Fibroblast of lung (primary cell): ENCODE measurements at places on chromosomes 4 and X. TPM values are rescaled to one million over a fixed set of nuclear protein-coding genes. Genes with fewer than 3 reads are reported as not detected.

- no peaks in the 10 kb centered on the region for H3K36me3 ChIP-seq
- DNase-seq, result no peak
These were observed 122.4 kb upstream of the ACSL4 start for GRCh38 chrX:109855501-109855900.

DNA sequence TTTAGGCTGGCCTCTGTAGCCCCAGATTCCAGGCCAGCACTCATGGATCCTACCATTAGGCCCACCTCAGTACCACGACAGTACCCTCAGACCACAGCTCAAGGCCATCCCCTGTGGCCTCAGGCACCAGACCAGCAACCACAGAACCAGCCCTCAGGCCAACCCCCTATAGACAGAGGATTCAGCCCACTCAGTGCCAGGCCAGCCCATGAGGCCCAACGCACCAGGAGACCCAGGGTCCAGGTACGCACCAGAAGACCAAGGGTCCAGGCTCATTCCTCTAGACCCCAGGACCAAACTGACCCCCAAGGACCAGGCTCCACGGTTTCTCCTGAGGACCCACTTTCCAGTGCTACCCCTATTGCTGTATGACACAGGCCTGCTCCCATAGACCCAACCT is 39.5 kb upstream of the MAGEC2 start:
- H3K27ac ChIP-seq, result no peak overlapping the region
- no peaks in the 10 kb centered on the region for H3K36me3 ChIP-seq
- H3K4me3 ChIP-seq, result no peak overlapping the region
- no peak for DNase-seq
- no peaks in the 10 kb centered on the region for H3K4me1 ChIP-seq

DNA sequence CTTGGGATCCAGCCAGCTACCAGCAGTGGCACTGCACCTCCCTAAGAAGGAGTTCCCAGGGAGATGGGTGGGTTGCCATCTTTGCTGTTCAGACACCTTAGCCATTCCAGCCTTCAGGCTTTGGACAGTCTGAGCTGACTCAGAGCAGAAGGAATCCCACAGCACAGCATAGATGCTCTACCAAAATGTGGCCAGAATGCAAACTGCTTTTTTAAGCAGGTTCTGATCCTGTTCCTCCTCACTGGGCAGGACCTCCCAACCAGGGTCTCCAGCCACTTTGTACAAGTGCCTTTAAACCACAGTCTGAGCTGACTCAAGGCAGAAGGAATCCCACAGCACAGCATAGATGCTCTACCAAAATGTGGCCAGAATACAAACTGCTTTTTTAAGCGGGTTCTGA is 209.0 kb downstream of the NPNT start:
- H3K4me1 ChIP-seq, result no peaks in the 10 kb centered on the region
- no peaks in the 10 kb centered on the region for H3K27me3 ChIP-seq
- H3K36me3 ChIP-seq, result no peaks in the 10 kb centered on the region
- H3K4me3 ChIP-seq, result no peak overlapping the region
- peak; percentile 32 for DNase-seq

DNA sequence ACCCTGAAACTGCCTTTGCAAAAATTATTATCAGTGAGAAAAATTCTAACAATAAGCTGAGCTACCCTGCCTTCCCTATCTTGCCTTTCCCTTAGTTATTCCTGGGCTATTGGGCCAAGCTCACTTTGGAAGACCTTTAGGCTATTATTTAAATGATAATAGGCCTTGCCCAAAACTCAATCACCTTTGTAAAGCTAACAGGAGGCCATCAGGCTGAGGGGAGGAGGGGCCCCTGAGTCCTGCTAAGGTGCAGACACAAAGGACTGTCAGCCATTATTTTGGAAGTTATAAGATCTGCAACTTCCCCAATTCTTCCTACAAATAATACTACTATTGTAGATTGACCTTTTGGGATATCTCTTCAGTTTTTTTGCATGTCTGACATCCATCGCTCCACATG is 278.8 kb upstream of the DIAPH2 start:
- no peak for DNase-seq
- no peaks in the 10 kb centered on the region for H3K36me3 ChIP-seq
- H3K27me3 ChIP-seq, result no peaks in the 10 kb centered on the region
- H3K27ac ChIP-seq, result no peak overlapping the region

- no peak overlapping the region for H3K27ac ChIP-seq
- H3K36me3 ChIP-seq, result no peaks in the 10 kb centered on the region
These were observed 29.1 kb upstream of the TRO start for GRCh38 chrX:54891573-54891972.

DNA sequence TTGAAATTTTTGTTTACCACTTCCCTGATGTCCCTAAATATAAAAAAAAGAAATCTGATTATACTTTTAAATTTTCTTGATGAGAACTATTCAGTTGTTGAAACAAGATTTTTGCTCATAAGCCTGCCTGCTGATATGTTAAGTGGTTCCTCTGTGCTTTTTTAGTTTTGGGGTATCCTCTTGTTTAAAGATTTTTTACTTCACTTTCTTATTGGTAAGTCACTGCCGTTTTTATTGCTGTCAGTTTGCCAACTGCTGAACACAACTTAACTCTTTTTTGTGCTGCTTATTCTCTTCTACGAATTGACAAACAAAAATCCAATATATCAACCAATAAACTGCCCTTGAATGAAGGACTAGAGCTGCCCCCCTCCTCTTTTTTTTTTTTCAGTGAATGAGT is 39.5 kb downstream of the GUCY1A1 start:
- no peaks in the 10 kb centered on the region for H3K27me3 ChIP-seq
- H3K36me3 ChIP-seq, result no peaks in the 10 kb centered on the region

DNA sequence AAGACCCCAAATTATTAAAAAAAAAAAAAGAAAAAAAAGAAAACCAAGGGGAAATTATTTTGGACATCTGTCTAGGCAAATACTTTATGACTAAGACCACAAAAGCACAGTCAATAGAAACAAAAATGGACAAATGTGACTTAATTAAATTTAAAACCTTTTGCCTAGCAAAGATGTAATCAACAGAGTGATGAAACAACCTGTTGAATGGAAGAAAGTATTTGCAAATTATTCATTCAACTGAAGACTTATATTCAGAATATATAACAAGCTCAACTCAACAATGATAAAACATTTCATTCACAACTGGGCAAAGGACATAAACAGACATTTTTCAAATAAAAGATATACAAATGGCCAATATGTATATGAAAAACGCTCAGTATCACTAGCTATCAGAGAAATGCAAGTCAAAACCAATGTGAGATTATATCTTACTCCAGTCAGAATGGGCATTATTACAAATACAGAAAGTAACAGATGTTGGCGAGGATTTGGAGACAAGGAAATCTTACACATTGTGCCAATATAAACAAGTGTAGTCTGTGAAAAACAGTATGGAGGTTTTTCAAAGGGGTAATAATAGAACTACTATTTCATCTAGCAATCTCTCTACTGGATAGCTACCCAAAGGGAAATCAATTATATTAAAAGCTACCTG is 67.1 kb downstream of the FAAH2 start:
- no peaks in the 10 kb centered on the region for H3K27me3 ChIP-seq
- H3K27ac ChIP-seq, result no peak overlapping the region
- DNase-seq, result no peak
- H3K4me3 ChIP-seq, result no peak overlapping the region
- H3K4me1 ChIP-seq, result no peaks in the 10 kb centered on the region

DNA sequence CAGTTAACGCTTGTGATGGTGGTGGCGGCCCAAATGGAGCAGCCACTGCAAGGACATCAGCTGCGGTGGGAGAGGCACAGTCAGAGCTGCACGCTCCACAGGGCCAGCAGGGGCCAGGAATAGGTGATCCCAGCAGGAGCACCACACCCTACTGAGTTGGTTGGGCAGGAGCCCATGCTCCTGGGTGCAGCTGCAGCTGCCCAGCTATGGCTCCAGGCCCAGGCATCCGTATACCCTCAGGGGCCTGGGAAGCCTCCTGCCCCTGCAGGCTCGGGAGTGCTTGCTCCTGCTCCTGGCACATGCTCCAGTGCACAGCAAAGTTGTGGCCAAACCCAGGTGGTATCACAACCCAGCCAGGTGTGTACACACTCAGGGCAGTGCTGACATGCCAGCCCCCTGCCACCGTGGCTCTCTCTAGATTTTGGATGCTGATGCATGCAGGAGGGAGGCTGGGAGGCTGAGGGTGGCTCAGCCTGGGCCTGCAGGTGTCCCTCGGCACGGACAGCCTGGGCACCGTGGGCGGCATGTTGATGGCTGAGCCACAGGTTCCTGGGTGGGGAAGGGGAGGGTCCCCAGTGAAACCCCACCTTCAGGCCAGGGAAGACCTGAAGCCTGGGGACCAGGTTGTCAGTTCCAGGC is 150.2 kb downstream of the CXXC4 start:
- no peak overlapping the region for H3K27ac ChIP-seq
- H3K4me1 ChIP-seq, result no peaks in the 10 kb centered on the region
- no peak overlapping the region for H3K4me3 ChIP-seq
- no peak for DNase-seq
- no peaks in the 10 kb centered on the region for H3K36me3 ChIP-seq

DNA sequence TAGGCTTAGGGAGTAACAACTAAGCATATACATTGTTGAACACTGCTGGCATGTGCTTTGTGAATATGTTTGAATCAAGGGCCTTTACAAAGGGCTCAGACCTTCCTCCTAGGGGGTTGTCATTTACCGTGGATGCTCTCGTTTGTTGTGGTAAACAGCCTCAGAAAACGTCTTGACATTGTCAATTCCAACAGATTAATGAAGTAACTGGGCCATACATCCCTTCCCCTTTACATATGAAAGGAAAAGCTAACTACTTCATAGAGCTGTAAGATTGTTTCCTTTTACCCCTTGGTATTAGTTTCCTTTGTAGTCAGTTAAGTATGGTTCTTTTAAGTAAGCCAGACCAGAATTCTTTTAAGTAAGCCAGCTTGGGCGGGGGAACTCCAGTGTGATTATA is 42.9 kb downstream of the FAT4 start:
- no peak for DNase-seq
- no peaks in the 10 kb centered on the region for H3K27me3 ChIP-seq
- H3K4me1 ChIP-seq, result no peaks in the 10 kb centered on the region
- no peak overlapping the region for H3K4me3 ChIP-seq
- no peaks in the 10 kb centered on the region for H3K36me3 ChIP-seq
- no peak overlapping the region for H3K27ac ChIP-seq

DNA sequence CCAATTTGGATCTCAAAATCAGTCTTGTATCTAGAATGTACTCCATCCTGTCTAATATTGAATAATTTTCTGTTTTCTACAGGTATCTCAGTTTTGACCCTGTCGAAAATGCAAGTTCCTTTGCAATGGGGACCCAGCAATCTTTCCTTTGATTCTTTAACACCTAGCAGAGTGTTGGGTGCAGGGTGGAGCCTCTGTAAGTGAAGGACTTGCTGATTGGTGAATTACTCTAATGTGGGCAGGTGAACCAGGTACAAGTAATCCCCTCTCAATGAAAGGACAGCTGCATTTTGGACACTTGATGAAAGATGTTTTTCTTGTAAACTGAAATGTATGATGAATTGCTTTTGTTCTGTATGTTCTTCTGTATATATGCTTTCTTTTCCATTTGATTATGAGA is 54.9 kb downstream of the NWD2 start:
- no peak overlapping the region for H3K4me3 ChIP-seq
- no peaks in the 10 kb centered on the region for H3K27me3 ChIP-seq
- H3K4me1 ChIP-seq, result no peaks in the 10 kb centered on the region

DNA sequence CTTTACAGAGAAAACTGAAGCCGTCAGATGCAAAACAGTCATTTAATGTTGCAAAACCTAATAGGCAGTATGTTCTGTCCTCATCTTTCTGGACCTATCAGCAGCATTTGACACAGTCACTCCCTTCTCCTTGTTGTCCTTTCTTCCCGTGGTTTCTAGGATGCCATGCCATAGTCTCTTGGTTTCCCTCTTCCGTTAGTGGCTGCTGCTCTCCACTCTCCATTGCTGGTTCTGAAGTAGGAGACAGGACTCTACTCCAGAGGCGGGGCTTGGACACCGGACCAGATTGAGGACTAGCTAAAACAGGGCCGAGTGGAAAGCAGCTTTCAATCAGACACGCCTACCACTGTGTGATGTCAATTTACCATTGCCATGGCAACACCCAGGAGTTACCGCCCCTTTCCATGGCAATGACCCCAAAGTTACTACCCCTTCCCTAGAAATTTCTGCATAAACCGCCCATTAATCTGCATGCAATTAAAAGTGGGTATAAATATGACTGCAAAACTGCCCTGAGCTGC is 88.8 kb upstream of the CCDC160 start:
- H3K27me3 ChIP-seq, result no peaks in the 10 kb centered on the region
- DNase-seq, result peak; percentile 5
- H3K36me3 ChIP-seq, result no peaks in the 10 kb centered on the region
- no peaks in the 10 kb centered on the region for H3K4me1 ChIP-seq
- H3K4me3 ChIP-seq, result peak overlapping the region; percentile 54

- H3K36me3 ChIP-seq, result no peaks in the 10 kb centered on the region
- peak overlapping the region; percentile 76 for H3K27ac ChIP-seq
- no peaks in the 10 kb centered on the region for H3K27me3 ChIP-seq
- H3K4me1 ChIP-seq, result peaks cover 25% of the 10 kb centered on the region
- H3K4me3 ChIP-seq, result no peak overlapping the region
These were observed 29.3 kb upstream of the CFAP299 start for GRCh38 chr4:80306260-80306659.

- no peaks in the 10 kb centered on the region for H3K27me3 ChIP-seq
- H3K36me3 ChIP-seq, result no peaks in the 10 kb centered on the region
- no peak overlapping the region for H3K4me3 ChIP-seq
- H3K4me1 ChIP-seq, result no peaks in the 10 kb centered on the region
- no peak overlapping the region for H3K27ac ChIP-seq
These were observed 1005.8 kb downstream of the PCDH18 start for GRCh38 chr4:136526517-136526916.

DNA sequence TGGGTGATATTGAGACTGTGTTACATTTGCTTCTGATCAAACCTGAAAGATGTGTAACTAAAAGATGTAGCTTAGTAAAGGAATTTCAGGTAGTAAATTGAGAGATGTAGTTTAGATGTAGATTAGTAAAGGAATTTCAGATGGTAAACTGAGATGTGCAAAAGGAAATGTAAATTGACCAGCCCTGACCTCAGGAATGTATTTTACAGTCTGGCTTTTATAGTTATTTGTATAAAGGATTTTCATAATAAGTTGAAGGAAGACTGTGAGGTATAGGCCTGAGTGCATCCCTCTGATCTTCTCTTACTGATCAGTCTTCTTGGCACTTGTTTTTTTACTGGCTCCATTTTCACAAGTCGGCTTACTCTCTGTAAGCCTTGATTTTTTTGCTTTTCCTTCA is 3.2 kb downstream of the KLHL2 start:
- no peaks in the 10 kb centered on the region for H3K36me3 ChIP-seq
- H3K4me3 ChIP-seq, result no peak overlapping the region
- DNase-seq, result no peak
- H3K27ac ChIP-seq, result no peak overlapping the region

DNA sequence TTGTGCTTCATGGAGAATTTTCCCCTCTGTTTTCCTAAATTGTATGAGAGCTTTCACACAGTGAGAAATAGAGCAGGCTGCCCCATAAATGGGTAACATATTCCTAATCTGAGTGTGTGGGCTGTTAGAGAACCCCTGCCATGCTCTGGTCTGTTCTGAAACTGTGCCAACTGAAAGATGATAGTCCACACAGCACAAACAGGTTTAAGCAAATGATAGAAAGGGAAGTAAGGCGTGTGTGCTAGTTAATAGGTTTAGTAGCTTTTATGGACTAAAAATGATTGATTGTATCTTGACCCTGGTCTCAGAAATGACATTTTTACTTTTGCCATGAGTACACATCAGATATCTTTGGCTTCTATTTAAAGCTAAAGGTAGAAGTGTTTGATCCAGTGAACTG is 106.2 kb downstream of the PRRG1 start:
- no peaks in the 10 kb centered on the region for H3K27me3 ChIP-seq
- no peak overlapping the region for H3K4me3 ChIP-seq
- no peaks in the 10 kb centered on the region for H3K36me3 ChIP-seq
- H3K4me1 ChIP-seq, result no peaks in the 10 kb centered on the region
- H3K27ac ChIP-seq, result no peak overlapping the region
- no peak for DNase-seq

The PRR32 gene
- polyA plus RNA-seq, result not detected in 2 replicates

The STPG2 gene
- not detected in 2 replicates for polyA plus RNA-seq

The CFAP99 gene
- polyA plus RNA-seq, result not detected in 2 replicates

The PAGE2B gene
- polyA plus RNA-seq, result not detected in 2 replicates

The MTNR1A gene
- 0.14 TPM in 1 of 2 replicates, not detected in the other for polyA plus RNA-seq

The TIGD2 gene
- 4.5 and 6.1 TPM in 2 replicates for polyA plus RNA-seq

The H2BW1 gene
- polyA plus RNA-seq, result not detected in 2 replicates
